ENCODE measurements at places on chromosomes 1 and 21.

DNA sequence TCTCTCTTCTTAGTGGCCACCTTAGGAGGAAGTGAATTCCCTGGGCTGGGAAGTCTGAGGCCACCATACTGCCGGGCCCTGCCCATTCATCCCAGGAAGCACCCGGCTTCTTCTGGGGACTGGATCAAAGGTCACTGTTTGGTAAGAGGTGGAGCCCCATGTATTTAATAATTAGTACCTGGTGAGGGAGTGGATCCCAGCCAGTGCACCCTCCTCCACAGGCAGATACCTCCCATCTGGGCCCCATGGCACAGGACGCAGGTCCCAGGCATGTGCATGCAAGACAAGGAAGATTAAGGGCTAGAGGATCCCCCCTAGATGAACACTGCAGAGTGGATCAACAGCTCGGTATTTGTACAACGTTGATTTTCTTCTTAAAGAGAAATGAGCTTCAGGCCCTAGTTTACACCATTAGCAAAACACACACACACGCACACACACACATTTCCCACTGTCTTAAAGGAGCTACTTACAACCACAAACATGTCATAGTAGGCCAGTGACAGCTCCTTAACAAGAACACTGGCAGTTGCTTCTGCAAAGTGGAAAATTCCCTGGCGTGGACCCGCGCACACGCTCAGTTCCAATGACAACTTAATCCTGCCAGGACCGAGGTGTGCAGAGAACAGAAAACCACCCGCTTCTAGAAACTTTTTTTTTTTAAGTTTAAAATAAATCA lies 90.7 kb downstream of the MRPL37 start:
- DNase-seq = no peak

DNA sequence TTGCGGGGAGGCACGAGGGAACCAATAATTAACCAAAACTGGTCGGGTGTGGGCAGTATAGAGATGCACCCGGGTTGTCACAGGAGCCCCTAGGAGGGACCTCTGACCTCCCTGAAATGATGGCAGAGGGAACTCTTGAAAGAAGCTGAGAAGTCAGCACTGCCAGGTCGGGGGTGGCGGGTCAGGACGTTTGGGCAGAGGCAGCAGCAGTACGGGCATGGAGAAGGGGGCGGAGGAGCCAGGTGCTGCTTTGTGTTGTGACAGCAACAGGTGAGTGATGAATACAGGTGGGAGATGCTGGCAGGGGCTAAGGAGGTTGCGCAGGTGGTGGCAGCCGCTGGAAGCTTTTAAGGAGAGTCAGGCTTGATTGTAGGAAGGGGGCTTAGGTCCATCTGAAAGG lies 11.7 kb downstream of the TNFRSF1B start:
- DNase-seq = no peak

DNA sequence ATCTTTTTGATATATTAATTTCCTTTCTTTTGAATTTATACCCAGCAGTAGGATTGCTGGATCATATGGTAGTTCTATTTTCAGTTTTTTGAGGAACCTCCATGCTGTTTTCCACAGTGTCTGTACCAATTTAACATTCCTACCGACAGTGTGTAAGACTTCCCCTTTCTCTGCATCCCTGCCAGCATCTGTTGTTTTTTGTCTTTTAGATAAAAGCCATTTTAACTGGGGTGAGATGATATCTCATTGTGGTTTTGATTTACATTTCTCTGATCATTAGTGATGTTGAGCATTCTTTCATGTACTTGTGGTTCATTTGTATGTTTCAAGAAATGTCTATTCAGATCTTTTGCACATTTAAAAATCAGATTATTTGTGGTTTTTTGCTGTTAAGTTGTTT lies 62.4 kb upstream of the STUM start:
- no peak for DNase-seq

GRCh38 chr1:43269627-43270375 lies at the start of gene TMEM125:
Gene TMEM125, plus strand, starts transcription at chr1:43269983. Its CDS starts 2,740 bp downstream, at chr1:43272723.
- no peak for DNase-seq

GRCh38 chr1:117001254-117001927 lies at the start of gene CD101:
Gene CD101, plus strand, starts transcription at chr1:117001760. Its CDS starts 58 bp downstream, at chr1:117001818.
- no peak for DNase-seq

GRCh38 chr1:156388174-156389137 lies 19.4 kb downstream of the RHBG start:
- no peak for DNase-seq

- no peak for DNase-seq
These were observed 34.1 kb downstream of the BMP8A start for GRCh38 chr1:39525366-39526165.

- DNase-seq = no peak
These were observed 68.1 kb downstream of the STUM start for GRCh38 chr1:226616636-226617035.

DNA sequence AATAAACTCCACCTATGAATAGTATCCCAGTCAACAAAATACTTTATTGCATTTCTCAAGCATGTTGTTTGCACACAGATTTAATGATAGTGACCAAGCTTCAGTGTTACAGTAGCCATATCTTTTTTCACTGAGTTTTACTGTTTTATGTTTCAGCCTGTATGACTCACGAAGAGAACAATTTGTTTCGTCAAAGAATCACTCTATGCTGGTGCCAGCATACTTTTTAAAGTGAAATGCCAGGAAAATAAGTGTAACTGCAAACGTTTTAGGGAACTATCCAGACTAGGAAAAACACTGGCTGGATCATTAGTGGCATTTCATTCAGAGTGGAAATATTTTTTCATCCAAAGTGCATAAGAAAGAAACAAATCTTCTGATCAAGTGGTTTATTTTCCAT lies 210.8 kb downstream of the COL11A1 start:
- no peak for DNase-seq

DNA sequence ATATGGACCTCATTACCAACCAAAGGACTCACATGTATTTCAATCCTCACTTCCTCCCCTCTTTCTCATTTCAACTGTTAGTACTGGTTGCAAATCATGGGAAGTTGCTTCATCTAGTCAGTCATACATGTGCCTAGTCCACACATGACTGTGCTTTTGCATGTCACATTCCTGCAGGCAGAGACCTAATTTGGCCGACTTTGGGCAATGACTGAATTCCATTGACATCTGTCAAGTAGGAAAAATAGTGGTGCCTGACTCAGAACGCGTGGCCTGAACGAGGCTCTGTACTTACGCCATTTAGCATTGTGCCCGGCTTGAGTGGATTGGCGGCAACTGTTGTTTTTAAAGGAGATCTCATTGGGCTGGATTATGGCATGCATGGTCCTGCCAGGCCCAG lies 18.0 kb downstream of the PTPRU start:
- no peak for DNase-seq

DNA sequence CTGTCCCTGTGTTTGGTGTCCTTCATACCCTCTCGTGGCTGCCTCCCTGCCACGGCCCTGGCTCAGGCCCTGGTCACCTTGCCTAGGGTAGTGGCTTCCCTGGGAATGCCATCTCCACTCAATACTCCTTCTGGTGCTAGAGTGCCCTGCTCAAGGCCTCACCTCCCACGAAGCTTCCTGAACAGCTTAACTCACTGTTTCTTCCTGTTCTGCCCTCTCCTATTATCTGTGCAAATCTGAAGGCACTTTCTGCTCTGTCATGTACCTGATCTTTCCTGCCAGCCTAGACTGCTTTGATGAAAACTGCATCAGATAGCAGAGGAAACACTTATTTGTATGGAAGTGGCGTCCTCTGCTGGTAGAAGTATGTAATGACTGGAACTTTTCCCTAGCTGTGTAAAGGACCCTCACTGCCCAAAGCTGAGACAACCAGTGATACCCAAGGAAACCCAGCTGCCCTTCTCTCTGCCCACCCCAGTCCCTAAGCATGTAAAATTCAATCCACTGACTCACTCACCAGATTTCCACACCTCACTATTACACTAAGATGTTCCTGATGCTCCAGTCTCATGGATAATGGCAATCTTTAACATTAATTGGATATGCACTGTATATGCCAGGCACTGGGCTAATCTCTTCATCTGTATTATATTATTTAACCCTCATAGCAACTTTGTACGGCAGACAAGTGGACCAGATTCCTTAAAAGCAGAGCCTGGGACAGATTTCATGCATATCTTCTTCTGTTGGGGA lies 36.2 kb upstream of the BTG2 start:
- DNase-seq = no peak

DNA sequence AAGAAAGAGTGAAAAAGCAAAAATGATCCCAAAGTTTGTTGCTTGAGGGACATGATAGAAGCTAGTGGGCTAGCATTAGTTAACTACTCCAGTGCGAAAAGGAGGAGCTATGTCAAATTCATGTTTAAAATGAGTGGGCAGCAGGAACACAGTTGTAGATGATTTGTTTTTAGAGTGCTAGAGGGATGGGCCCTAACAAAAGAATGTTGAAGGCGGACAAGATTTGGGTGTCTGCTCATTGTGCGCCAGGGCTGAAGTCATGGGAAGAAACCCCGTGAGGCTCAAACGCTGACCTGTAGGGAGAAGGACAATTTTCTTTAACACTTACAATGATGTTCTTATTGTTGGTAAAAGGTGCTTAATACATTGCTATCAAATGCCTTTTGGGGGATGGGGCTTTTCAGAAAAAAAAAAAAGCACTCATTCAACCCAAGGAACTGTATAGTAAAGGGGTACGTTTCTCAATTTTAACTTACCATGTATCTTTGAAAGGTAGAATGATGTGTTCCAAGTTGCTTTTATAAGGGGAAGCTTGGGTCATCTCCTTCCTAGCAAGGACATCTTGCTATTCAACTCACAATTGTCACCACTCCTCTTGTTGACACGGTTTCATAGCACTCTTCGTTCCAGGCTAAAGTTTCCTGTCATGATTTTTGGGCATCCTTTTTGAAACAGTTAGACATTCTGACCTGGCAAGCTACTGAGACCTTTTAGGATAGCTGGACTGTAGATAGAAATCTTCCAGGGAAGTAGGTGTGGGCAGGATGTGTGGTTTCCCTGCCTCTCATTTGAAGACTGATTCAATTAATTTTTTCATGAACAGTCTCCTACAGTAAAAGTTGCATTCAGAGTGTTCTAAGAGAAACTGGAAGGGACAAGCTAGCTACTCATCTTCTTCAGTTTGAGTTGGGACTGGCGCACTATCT lies 53.0 kb upstream of the CNN3 start:
- DNase-seq = no peak

GRCh38 chr21:42534421-42535378 lies 21.0 kb downstream of the SLC37A1 start:
- DNase-seq = no peak

DNA sequence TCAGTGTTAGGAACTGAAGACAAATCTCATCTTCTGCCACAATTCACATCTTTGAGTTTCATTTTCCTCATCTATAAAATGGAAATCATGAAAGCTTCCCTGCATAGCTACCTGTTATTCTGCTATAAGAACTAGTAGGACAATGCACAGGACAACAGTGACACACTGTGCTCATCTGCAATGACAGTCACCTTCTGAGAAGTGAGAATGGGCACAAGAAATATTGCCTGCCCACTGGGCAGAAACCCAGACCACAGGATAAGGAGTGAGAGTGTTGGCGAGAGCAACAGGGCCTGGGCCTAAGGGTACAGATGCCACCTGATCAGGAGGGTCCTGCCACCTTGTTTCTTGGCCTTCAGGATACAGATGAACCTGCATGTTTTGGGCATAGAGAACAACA lies 23.3 kb upstream of the ARTN start:
- no peak for DNase-seq

DNA sequence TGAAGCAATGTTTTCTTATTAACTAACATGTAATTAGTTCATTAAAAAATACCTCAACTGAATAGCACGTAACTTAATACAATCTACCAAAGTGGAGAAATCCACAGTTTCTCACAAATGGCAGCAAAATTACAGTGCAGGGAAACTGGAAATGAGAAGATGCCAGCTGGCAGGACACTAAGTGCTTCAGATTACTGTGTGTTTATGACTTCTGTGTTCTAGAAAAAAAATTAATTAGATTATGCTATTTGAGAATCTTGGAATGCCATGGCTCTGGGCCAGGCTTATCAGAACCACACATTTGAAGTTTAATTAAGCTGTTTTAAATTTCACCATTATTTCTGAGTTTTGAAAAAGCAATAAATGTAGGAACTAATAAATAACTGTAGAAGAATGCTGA lies 357.6 kb downstream of the TGFB2 start:
- DNase-seq = no peak

- no peak for DNase-seq
These were observed 37.0 kb downstream of the MATN1 start for GRCh38 chr1:30686236-30686935.

GRCh38 chr1:247387096-247387495 lies 28.9 kb upstream of the NLRP3 start:
- DNase-seq = no peak

DNA sequence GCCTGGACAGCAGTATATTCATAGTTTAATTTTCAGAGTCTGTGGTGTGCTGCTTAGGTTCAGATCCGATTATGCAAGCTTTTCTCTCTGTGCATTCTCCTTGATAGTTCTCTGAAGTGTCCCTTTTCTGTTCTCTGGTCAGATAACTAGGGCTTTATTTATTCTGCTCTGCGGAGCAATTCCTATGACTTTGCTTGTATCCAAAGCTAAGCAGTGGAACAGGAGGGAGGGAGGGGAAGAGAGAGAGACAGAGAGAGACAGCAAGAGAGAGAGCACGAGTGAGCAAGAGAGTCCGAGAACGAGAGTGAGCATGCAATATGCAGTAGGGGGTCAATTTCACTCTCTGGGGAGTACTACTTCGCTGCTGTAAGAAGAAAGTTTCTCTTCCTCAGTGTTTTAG lies 113.3 kb downstream of the XPR1 start:
- DNase-seq = no peak

- no peak for DNase-seq
These were observed 21.1 kb downstream of the TTC13 start for GRCh38 chr1:230957580-230957989.

DNA sequence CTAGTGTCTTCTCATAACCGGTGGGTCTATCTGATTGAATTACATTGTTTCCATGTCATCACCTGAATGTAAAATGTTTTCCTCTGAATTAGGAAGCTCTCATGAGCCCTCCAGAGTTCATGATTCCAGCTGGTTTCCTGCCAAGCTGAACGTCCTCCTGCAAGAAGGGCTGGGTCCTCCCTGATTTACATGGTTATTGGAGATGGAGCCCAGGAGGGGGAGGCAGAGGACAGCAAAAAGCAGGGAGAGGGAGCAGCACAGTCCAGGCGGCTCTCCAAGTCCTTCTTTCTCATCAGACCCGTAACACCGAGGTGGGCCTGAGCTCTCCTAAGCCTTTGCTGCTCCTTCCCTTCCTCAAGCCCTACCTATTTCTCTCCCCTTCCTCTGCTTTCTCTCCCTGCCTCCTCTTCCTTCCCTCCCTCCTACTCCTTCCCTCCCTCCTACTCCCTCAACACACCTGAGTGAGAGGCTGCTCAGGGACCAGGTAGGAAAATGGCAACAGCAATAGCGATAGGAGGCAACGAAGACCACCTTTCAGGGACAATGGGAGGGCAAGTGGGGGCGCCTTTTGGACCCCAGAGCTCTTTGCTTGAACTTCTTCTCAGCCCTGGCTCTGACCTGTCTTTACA lies 265.9 kb downstream of the PRDM2 start:
- DNase-seq = peak; percentile 33
